Cerebellum (tissue), 4 donors: ENCODE measurements at places on chromosomes 5 and 9. TPM values are rescaled to one million over a fixed set of nuclear protein-coding genes. Genes with fewer than 3 reads are reported as not detected.

DNA sequence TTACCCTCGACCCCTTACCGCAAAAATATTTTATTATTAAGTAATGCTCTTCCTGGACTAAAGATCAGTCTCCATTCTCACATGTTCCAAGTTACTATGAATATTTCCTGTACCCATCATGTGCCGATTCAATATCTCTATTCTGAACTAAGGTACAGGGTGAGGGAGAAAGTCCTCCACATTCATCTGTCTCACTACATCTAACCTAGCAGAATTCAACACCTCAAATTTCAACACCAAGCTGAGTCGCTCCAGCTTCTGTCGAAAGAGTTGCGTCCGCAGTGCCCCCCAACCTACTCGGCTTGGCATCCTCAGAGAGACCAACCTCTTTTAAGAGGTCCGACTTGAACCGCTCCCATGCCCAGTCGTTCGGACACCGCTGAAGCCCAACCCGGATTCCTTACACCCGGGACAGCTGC is 1.0 kb downstream of the CERT1 start:
- peak; percentile 5 for DNase-seq

DNA sequence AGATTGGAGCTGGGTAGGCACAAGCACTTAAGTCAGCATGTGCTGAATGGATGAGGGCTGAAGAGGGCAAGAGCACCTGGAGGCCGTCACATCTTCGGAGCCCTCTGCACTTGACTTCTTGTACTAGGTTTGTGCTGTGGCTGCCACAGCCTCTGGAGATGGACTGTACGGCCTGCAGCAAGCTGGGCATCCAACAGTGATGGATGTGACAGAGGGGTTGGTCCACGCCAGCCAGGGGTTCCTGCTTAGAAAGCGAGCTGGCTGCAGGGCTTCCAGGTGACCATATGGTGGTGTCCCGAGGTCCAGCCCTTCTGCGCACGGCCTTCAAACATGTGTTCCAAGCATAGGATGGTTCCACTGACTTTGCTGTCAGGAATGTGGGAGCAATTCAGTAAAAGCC is 65.1 kb upstream of the PHYKPL start:
- DNase-seq, result no peak

- DNase-seq, result no peak
Measured at GRCh38 chr9:16294133-16294770, 576.2 kb downstream of the BNC2 start.

DNA sequence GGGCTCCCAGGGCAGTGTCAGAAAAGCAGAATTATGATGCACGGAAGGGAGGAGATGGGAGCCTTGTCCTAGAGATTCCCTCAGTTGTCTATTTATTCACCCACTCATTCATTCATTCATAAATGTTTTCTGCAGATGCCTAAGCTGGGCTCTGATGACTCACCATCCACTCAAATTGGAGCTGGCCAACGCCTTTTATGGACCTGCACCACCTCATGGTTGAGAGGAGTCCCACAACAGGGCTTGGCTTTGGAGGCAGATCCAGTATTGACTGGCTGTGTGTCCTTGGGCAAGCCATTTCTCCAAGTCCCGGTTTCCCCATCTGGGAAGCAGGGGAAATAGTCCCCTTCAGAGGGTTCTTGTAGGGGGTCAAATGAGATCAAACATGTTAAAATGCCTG is 227.8 kb downstream of the MELK start:
- no peak for DNase-seq

- no peak for DNase-seq
Measured at GRCh38 chr9:14258156-14258555, 55.8 kb downstream of the NFIB start.

DNA sequence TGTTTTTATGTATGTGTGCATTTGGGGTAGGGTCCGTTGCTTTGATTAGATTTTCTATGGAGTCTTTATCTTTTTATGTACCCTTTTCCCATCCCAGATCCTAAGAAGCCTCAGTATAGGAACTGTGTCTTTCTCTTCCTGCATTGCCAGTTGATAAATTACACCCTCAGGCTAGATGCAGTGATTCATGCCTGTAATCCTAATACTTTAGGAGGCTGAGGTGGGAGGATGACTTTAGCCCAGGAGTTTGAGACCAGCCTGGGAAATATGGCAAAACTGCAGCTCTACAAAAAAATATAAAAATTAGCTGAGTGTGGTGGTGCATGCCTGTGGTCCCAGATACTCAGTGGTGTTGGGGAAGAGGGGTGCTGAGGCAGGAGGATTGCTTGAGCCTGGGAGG is 40.2 kb downstream of the NLN start:
- no peak for DNase-seq

GRCh38 chr5:89444088-89444487 is 561.1 kb upstream of the MEF2C start:
- DNase-seq, result no peak

DNA sequence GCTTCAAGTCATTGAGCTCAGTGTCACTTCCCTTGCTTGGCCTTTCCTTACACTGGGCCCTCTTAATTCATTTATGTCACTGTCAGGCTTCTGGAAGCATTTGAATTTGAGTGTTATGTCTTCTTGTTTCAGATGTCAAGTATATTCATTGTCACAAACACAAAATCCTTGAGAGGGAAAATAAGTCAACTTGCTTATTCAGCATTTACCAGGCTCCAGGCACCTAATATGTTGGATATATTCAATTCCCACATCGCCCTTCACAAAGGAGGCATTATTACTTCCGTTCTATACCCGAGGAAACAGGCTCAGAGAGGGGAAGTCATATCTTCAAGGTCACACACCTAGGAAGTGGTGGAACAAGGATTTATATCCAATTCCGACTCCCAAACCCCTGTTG is 121.1 kb upstream of the SMIM23 start:
- DNase-seq, result no peak

DNA sequence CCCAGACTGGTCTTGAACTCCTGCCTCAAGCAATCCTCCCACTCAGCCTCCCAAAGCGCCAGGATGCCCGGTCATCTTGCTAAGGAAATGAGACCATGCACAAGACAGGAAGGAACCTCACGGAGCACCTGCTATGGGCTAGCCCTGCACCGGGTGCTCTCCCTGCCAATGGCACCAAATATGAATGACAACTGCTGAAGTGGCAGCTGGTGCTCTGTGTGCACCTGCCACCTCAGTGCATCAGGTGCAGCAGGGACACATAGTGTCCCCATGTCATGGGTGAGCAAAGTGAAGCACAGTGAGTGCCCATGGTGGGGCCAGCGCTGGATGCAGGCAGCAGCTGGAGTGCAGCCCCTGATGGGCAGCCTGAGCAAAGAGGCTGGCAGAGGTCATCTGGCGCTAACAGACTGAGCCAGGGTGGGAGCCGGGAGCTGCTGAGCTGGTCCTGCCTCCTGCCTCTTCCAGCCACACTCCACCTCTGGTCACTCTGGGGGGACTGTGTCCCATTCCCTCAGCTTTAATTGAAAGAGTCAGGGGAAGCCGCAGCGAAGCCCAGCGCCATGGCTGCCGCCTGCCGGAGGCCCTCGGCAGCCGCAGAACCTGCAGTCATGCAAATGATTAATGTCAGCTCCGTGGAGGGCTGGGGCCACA is 46.4 kb downstream of the BARX1 start:
- DNase-seq, result no peak

- no peak for DNase-seq
Measured at GRCh38 chr9:72185561-72185960, 36.3 kb downstream of the GDA start.

- DNase-seq, result peak; percentile 90
Measured at GRCh38 chr5:176361437-176362232, at the start of gene KIAA1191. Gene KIAA1191 (minus strand): TSS chr5:176361764. CDS start chr5:176359508, 2,256 bp downstream.

DNA sequence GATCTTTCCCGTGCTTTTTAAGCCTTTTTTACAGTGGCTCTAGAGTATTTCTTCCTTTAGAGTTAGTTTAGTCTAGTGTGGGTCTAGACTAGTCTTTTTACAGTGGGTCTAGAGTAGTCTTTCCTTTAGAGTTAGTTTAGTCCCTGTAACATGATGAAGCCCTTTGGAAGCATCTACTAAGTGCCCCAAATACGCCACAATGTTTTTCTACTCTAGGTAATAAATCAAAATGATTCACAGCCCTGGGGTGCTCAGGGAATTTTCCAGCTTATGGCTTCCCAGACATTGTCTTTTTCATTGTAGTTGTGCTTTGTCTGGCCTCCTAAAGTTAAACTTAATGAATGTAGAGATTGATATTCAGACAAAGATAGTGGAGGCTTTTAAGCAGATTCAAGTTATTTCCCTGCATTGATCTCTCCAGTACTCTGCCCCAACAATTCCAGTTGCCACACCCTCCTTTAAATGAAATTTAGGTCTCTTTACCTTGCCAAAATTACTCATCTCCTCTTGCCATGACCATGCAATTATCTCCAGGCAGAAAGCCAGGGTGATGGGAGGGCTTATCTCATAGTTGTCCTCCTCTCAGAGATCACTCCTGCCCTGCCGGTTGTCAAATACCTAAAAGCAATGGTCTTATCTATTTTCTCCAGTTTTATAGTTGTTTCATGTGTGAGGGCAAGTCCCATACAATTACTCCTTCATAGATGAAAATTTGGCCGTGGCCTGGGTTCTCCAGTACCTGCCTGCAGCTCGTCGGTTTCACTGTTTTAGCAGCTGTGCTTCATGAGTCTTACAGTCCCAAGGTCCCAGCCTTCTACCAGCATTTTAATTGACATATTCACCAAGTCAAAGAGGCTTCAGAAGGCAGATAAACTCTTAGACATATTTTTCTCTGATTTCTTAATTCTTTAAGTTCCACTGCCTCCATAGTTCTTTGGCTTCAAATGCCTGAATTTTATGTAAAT is 794.0 kb upstream of the COX7C start:
- no peak for DNase-seq

DNA sequence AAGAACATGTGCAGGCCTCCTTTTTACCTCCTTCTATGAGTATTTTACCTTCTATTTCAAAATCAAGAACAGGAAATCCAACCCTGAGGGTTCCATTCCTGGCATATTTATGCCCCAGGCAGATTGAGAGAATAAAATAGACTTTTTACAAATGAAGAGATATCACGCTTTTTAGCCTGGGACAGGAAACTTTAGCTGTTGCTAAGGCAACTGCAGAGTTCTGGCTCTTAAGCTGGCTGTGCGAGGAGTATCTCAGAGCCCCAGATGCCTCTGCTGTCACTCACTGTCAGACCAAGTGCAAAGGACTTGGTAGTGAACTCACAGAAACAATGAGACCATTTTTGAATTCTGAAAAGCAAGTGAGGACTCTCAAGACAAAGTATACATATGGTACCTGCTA is 69.5 kb upstream of the HSPB3 start:
- DNase-seq, result no peak

DNA sequence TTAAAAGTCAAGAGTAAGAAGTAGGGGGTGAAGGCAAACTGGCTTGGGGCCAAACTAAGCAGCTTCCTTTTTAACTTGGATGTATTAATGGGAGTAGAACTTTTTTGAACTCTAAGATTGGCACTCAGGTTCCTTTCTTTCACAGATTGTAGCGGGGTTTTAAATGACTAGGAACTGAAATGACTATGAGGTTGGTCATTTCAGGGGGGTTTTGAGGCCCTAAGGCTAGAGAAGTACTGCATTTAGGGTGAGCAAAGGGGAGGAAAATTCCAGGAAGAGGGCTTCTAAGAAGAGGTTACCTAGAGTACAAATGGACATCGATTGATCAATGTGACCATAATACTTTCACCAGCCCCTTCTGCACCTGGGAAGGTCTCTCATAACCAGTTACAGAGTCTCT is 381.8 kb downstream of the MLLT3 start:
- no peak for DNase-seq

DNA sequence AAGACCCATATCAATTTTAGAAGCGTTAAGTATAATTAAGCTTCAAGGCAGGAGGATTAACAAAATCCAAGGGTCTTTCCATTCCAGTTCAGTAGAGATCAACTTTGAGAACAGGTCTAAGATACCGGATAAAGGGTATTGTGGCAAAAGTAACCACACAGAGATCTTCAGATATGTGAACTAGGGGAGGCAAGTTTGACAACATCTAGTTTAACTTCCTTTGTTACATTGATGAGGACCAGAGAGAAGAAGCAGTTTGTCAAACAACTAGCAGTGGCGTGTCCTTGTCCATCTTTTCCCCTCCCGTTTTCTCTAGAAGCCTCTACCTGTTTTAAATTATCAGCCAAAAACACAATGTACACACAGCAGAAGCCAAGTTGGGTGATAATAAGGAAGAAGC is 8.6 kb downstream of the SLC36A2 start:
- DNase-seq, result no peak

GRCh38 chr5:16883806-16884205 is 52.3 kb downstream of the MYO10 start:
- DNase-seq, result no peak

GRCh38 chr5:124645396-124645795 is 101.0 kb downstream of the ZNF608 start:
- DNase-seq, result no peak

The IFNB1 gene
- total RNA-seq, result not detected

The ARID3C gene
- total RNA-seq, result 0.45 TPM

The LRRC8A gene
- total RNA-seq, result 26.0 TPM

The GALNT12 gene
- 10.3 TPM for total RNA-seq

The SLC6A3 gene
- total RNA-seq, result 0.18 TPM

The FAM170A gene
- not detected for total RNA-seq

The ADCY2 gene
- total RNA-seq, result 21.7 TPM

The KLHL3 gene
- 18.0 TPM for total RNA-seq

The CDO1 gene
- total RNA-seq, result 63.2 TPM

The SHOC1 gene
- not detected for total RNA-seq

The DMRT2 gene
- 0.45 TPM for total RNA-seq

The SMIM33 gene
- not detected for total RNA-seq
